Naive B cell (primary cell): ENCODE measurements at places on chromosomes 3 and 15.

DNA sequence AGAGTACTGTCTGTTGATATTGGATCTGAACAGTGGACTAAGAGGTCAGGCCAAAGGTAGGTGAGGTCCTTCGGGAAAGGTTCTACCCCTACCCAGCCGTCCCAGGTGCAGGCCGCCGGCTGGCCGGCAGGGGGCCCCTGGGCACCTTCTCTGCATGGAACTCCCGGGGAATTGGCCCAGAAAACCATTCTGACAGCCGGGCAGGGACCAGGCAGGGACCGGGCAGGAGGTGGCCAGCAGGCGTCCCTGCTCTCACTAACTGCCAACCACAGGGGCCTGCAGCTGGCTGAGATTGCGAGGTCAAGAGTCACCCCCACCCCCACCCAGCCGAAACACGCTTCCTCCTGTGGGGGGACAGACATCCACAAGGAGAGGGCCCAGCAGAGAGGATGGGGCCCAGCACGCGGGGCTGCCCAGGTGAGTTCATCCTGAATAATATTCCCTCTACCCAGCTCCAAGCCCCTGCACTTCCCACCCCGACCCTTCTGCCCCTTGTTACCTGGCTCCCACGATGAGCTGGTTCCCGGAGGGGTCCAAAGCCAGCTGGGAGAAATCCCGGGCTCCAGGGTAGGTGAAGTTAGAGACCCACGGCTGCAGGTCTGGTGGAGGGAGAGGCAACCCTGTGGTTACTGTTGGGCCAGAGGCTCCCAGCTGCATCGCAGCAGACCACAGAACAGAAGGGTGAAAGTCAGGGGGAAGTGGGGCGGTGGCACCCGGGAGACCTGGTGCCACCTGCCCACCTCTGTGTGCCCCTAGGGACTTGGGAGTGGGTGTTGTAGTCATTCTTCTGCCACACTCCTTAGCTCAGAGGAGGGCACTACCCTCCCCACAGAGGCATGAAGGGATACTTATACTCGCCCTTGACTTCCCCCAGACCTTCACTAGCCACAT is 84.4 kb downstream of the SEMA5B start:
- no peaks in the 10 kb centered on the region for H3K27me3 ChIP-seq
- DNase-seq = peak; percentile 19
- H3K27ac ChIP-seq = no peak overlapping the region

- peaks cover 4% of the 10 kb centered on the region for H3K4me1 ChIP-seq
- peaks cover 51% of the 10 kb centered on the region for H3K27me3 ChIP-seq
- no peak within 1 kb of the TSS for H3K27ac ChIP-seq
- peak within 1 kb of the TSS; percentile 83 for H3K4me3 ChIP-seq
These were observed at the start of gene WNT7A for GRCh38 chr3:13879946-13880810. Gene WNT7A (minus strand): TSS chr3:13880071. CDS start chr3:13879816, 255 bp downstream.

DNA sequence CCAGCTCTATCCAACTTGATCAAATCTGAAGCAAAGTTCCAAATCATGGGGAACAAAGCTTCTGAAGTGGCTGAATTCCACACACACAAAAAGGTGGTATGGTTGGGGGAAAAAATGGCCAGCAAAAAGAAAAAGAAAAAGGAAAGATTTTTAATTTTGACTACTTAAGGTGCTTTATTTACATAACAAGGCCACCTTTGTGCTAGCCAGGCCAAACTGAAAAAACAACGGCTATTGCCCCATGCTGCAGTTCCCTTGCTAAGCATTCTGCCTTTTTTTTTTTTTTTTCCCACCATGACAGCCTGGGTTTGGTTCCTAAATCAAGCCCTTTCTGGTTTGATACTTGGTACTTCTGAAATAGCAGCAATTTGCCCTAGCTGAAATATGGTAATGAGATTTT is 66.5 kb upstream of the DAZL start:
- H3K4me3 ChIP-seq = no peak overlapping the region
- H3K4me1 ChIP-seq = no peaks in the 10 kb centered on the region
- H3K27me3 ChIP-seq = peaks cover 9% of the 10 kb centered on the region
- no peak overlapping the region for H3K27ac ChIP-seq
- no peak for DNase-seq

GRCh38 chr3:64457811-64458210 is 230.0 kb downstream of the ADAMTS9 start:
- no peak for DNase-seq
- H3K27ac ChIP-seq = no peak overlapping the region
- H3K4me3 ChIP-seq = no peak overlapping the region
- peaks cover 16% of the 10 kb centered on the region for H3K27me3 ChIP-seq
- no peaks in the 10 kb centered on the region for H3K36me3 ChIP-seq
- H3K4me1 ChIP-seq = peaks cover 4% of the 10 kb centered on the region

GRCh38 chr3:16024548-16024947 is 149.9 kb upstream of the GALNT15 start:
- H3K27ac ChIP-seq = no peak overlapping the region
- no peak for DNase-seq

- no peak overlapping the region for H3K4me3 ChIP-seq
- no peaks in the 10 kb centered on the region for H3K4me1 ChIP-seq
- H3K27ac ChIP-seq = peak overlapping the region; percentile 68
- H3K36me3 ChIP-seq = no peaks in the 10 kb centered on the region
- peak; percentile 59 for DNase-seq
These were observed 33.5 kb upstream of the LYZL4 start for GRCh38 chr3:42443819-42444436.

GRCh38 chr3:175046601-175047000 is 187.5 kb downstream of the NAALADL2 start:
- no peak overlapping the region for H3K27ac ChIP-seq
- DNase-seq = no peak
- no peaks in the 10 kb centered on the region for H3K4me1 ChIP-seq
- H3K27me3 ChIP-seq = no peaks in the 10 kb centered on the region
- H3K4me3 ChIP-seq = no peak overlapping the region
- H3K36me3 ChIP-seq = no peaks in the 10 kb centered on the region

- DNase-seq = no peak
- no peaks in the 10 kb centered on the region for H3K27me3 ChIP-seq
- no peaks in the 10 kb centered on the region for H3K4me1 ChIP-seq
- H3K27ac ChIP-seq = no peak overlapping the region
- peaks cover 7% of the 10 kb centered on the region for H3K36me3 ChIP-seq
- no peak overlapping the region for H3K4me3 ChIP-seq
These were observed 34.8 kb downstream of the SLC12A8 start for GRCh38 chr3:125177746-125178145.

DNA sequence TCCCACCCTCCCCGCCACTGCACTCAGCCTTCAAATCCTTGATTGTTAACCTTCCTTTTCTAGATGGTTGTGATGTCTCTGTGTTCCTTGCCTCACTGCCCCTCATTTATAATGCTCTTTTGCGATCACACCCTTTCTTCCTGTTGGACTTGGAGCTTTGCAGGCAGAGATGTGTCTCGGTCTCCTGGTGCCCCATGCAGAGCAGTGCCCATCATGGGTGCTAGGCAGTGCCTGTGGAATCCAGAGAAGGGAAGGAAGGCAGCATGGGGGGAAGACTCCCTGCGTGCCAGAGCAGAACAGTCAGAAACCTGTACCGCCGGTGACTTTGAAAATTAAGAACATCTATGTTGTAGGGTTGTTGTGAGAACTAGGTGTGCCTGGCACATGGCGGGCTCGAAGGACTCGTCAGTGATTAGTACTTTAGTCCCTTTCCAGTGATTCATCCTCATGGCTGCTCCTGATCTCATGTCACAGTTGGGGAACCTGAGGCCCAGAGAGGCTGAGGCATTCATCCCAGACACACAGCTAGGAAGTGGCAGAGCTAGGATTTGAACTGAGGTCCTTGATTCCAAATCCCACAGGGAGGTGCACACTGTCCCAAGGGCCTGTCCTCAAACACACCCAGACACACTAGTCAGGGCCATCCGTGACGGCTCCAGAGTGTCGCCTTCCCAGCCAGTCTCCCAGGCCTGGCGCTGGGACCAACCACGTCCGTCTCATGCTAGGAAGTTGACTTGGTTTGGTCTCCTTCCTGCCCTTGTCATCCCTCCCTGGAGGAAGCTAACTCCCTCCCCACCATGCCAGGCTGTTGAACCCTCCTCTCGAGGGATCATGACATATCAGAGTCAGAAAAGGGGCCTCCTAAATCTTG is 58.3 kb downstream of the SMAD6 start:
- H3K4me3 ChIP-seq = no peak overlapping the region
- peaks cover under 1% of the 10 kb centered on the region for H3K4me1 ChIP-seq
- no peak for DNase-seq
- H3K36me3 ChIP-seq = peaks cover 6% of the 10 kb centered on the region
- no peak overlapping the region for H3K27ac ChIP-seq

- no peak for DNase-seq
- H3K36me3 ChIP-seq = no peaks in the 10 kb centered on the region
- H3K4me1 ChIP-seq = no peaks in the 10 kb centered on the region
- H3K27me3 ChIP-seq = no peaks in the 10 kb centered on the region
These were observed 14.1 kb downstream of the MGLL start for GRCh38 chr3:127808197-127808596.

- peaks cover 7% of the 10 kb centered on the region for H3K36me3 ChIP-seq
- no peaks in the 10 kb centered on the region for H3K27me3 ChIP-seq
- H3K4me3 ChIP-seq = no peak overlapping the region
These were observed 103.6 kb downstream of the TGFBR2 start for GRCh38 chr3:30710017-30710416.

DNA sequence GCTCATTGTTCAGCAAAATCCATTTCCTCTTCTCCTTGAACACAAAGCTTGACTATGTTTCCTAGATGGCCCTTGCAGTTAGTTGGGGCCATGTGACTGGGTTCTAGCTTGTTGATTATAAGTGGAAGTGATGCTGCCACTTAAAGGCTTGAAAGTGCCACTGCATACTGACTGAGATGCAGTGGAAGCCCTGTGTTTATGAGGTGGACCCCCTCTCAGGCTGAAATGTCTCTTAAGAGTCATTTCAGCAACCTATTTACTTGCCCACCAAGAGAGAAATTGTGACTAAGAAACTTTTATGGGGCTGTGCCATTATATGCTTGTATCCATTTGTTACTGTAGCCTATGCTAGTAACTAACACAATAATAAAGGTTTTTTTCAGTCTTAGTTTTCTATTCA is 8.4 kb upstream of the ANP32A start:
- no peak overlapping the region for H3K4me3 ChIP-seq
- H3K4me1 ChIP-seq = no peaks in the 10 kb centered on the region
- H3K36me3 ChIP-seq = peaks cover under 1% of the 10 kb centered on the region
- H3K27ac ChIP-seq = no peak overlapping the region
- DNase-seq = peak; percentile 34
- H3K27me3 ChIP-seq = peaks cover 5% of the 10 kb centered on the region

DNA sequence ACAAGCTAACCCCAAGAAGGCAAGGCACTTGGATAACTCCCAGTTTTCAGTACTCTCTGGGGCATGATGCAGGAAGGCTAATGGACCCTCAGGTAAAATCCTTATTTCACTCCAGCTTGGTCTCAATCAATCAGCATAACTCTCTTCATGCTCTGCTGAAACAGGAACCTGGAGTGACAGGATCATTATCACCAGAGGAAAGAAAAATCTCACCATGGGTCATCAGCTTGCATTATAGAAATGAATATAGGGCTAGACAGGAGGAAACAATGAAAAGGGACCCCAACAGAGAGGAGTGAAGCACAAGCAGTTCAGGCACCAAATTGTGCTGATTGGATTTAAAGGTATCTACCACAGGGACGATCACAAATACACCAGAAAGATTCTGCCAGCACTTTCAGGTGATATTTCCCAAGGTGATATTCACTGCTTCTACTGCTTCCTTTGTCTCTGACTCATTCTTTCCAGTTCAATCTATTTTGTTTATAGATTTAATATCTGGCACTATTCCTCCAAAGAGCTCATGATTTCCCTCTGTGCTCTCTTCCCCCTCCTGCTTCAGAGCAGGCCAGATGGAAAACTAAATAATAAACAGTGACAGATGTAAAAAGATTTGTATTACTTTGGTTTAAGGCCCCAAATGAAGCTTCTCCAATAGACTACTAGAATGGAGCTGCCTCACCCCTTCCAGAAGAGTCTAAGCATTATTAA is 22.9 kb upstream of the THUMPD3 start:
- H3K4me3 ChIP-seq = no peak overlapping the region
- no peaks in the 10 kb centered on the region for H3K27me3 ChIP-seq
- H3K27ac ChIP-seq = no peak overlapping the region
- DNase-seq = no peak
- H3K4me1 ChIP-seq = no peaks in the 10 kb centered on the region

GRCh38 chr3:194137008-194137505 is 1.1 kb downstream of the HES1 start:
- peaks cover 47% of the 10 kb centered on the region for H3K4me1 ChIP-seq
- H3K4me3 ChIP-seq = peak overlapping the region; percentile 98
- H3K36me3 ChIP-seq = no peaks in the 10 kb centered on the region
- peak; percentile 68 for DNase-seq

GRCh38 chr3:194174406-194174805 is 38.5 kb downstream of the HES1 start:
- DNase-seq = no peak
- no peaks in the 10 kb centered on the region for H3K4me1 ChIP-seq
- no peak overlapping the region for H3K4me3 ChIP-seq
- peaks cover 4% of the 10 kb centered on the region for H3K36me3 ChIP-seq
- no peak overlapping the region for H3K27ac ChIP-seq

DNA sequence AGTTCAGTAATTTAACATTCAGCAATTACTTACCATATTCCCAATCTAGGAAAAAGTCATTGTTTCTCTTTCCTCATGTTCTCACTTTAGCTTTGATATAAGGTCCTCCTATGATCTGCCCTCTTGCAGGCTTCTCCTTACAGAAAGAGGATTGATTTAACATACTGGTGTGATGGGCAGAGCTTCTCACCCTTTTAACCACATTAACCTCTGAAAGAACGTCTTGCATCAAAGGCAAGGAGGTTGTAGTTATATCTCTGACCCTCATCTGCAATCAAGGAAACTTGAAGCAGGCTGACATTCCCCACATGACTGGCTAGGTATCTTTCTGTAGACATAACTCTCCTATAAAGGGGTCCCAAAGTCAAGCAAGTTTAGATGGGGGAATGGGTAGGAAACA is 39.5 kb downstream of the BTLA start:
- no peaks in the 10 kb centered on the region for H3K27me3 ChIP-seq
- H3K4me3 ChIP-seq = peak overlapping the region; percentile 95
- DNase-seq = no peak
- H3K36me3 ChIP-seq = peaks cover 38% of the 10 kb centered on the region
- peak overlapping the region; percentile 98 for H3K27ac ChIP-seq

GRCh38 chr3:76724075-76724474 is 315.8 kb upstream of the ROBO2 start:
- no peak overlapping the region for H3K4me3 ChIP-seq
- DNase-seq = no peak

DNA sequence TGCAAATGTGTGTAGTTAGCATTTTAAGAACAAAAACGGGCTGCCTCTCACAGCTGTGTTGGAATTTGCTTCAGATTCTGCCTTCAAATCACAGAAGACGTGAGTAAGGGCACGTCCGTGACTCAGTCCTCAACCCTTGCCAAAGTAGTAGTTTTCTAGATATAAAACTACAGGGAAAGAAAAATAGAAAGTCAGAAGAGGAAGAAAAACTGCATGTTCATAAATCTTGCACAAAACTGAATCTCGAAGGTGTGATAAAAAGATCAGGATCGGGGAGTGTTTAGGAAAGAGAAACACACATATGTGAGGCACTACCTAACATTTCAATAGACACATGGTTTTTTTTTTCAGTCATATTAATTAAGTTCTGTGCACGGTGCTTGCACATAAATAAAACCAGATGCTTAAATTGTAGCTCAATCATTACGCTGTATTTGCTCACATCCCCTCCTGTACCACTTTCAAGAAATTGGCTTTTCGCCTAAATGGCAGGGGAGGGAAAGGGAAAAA is 71.7 kb downstream of the P3H2 start:
- H3K27ac ChIP-seq = no peak overlapping the region
- H3K4me1 ChIP-seq = no peaks in the 10 kb centered on the region
- no peaks in the 10 kb centered on the region for H3K27me3 ChIP-seq
- H3K4me3 ChIP-seq = no peak overlapping the region

- H3K4me3 ChIP-seq = no peak overlapping the region
- H3K4me1 ChIP-seq = no peaks in the 10 kb centered on the region
- H3K27me3 ChIP-seq = peaks cover 6% of the 10 kb centered on the region
These were observed 178.8 kb upstream of the STAC start for GRCh38 chr3:36201546-36201945.
